ENCODE measurements at places on chromosomes 1 and 21.

DNA sequence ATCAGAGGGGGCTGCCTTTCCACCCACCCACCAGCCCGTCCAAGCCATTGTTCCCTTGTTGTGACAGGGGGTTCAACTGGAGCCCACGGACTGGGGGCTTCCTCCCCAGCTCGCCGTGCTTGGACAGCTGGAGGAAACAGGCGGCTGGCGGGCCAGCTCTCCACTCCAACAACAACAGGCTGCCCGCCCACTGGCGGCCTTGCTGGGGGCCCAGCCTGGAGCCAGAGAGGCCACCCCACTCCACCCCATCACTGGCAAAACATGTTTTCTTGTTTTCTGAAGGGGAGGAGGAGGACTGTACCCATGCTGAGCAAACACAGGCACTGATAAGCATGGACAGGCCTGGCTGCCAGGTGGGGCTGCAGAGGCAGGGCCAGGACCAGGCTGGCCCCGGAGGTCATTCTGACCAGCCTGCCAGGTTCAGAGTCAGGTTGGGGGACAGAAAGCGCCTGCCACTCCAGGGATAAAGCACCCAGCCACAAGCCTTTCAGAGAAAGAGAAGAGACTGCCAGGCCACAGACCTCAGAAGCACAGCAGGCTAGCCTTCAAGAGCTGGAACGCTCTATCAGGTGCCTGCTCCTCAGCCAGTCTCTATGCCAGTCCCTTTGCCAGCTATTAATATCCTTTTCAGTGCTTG lies 32.8 kb downstream of the GJA4 start:
- DNase-seq: peak; percentile 89

DNA sequence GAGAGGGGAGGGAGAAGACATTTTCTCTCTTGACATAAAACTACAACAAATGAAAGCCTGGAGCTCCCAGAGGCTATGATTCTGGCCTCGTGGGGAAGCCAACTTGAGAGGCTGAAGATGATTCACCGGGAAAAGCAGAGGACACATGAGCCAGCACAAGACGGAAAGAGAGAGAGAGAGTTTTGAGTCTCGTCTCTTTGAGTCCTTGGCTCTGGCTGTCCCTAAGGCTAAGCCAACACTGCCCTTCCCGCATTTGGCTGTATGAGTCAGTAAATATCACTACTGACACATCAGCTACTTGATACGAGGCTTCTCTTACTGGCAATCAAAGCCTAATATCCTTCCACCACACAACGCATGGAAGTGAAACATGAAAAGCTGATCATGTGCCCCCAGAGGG lies 95.5 kb downstream of the GRIK3 start:
- no peak for DNase-seq

GRCh38 chr1:7703321-7704213 lies 67.5 kb upstream of the VAMP3 start:
- DNase-seq: no peak

- no peak for DNase-seq
Observed at GRCh38 chr1:237269938-237270337, 228.0 kb downstream of the RYR2 start.

- DNase-seq: no peak
Observed at GRCh38 chr21:42674351-42674940, 21.0 kb downstream of the PDE9A start.

DNA sequence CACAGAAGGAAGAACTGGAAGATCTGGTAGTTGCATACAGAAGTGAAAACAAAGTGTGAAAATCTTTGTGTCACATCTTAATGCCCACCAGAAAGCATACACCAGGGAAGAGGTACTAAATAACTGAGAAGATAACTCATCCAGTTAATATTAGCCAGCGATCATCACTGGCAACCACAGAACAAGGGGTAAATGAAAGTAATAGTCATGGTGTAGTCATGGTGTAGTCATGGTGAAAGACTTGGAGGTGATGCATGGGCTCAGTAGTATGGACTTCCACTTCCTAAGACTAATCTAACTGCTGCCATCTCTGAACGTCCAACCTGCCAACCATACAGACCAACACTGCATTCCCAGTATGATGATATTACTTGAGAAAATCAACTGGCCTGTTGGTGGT lies 481.2 kb upstream of the NR5A2 start:
- DNase-seq: no peak

DNA sequence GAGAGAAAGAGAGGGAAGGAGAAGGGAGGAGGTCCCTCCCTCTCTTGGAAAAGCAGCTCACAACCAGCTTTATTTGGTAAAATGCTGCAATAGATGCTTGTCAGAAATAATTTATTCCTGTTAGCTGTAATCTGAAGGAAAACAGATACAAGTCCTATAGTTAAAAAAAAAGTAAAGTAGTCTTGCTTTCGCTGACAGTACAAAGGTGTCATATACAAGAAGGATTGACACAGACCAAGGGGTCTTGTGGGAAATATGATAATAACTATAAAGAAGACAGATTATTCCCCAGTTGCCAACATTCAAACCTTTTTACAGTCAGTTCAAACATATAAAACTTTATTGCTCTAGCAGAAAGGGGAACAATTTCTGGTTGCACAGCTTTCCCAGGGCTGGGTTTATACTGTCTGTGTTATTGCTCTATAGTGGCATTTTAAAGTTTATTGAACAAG lies 145.0 kb downstream of the PBX1 start:
- no peak for DNase-seq

- no peak for DNase-seq
Observed at GRCh38 chr1:192805832-192806323, 3.0 kb upstream of the RGS2 start.

DNA sequence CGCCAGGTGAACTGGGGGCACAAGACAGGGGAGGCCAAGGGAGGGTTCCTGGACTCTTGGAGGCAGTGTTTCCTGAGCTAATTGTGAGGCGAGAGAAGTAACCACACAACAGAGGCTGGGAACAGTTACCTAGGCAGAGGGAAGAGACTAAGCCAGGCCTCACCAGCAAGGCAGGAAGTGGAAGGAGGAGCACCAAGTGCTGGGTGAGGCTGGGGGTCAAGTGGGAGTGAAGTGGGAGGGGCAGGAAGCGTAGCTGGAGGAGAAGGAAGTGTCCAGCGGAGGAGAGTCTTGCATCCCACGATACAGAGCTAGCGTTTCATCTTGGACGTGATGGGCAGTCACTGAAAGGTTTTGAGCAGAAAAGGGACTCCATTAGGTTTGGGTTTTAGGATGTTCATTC lies 48.3 kb upstream of the CAPZB start:
- peak; percentile 46 for DNase-seq

DNA sequence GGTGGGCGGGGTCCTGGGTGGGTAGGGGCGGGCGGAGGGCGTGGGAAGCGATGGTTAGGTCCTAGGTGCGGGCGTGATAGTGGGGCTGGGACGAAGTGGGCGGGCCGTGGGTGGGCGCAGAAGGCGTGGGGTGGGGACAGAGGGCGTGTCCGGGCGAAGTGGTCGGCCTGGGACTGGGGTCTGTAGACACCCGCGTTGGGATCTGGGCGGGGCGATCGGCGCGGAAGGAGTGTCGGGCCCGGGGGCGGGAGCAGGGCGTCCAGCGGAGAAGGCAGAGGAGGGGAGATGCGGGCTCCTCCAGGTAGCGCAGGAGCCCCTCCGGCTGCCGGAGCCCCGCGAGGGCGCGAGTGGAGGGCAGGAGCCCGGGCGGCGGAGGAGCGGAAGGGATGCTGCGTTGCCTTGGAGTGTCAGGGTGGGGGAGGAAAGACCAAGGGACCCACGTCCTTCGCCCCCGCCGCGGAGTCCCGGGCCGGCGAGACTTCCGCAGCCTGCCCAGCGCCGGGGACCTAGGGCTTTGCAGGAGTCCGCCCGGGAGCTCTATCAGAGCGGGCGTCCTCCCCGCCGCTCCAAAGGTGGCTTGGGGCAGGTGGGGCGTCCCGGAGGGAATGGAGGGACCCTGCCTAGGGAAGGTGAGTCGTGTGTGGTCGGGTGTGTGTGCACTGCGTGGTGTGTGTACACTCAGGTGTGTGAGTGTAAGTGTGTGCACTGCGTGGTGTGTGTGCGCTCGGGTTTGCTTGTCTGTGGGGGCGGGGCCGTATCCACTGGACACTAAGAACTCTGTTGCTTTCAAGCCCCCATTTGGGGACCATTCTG lies 27.0 kb upstream of the PRSS38 start:
- peak; percentile 60 for DNase-seq

GRCh38 chr1:31981972-31982371 lies 31.7 kb upstream of the KHDRBS1 start:
- DNase-seq: no peak

- no peak for DNase-seq
Observed at GRCh38 chr1:26200413-26200812, 10.0 kb downstream of the CATSPER4 start.

GRCh38 chr1:174074757-174075156 lies 52.6 kb upstream of the RC3H1 start:
- no peak for DNase-seq

- DNase-seq: no peak
Observed at GRCh38 chr1:213387380-213388015, 336.5 kb downstream of the RPS6KC1 start.

DNA sequence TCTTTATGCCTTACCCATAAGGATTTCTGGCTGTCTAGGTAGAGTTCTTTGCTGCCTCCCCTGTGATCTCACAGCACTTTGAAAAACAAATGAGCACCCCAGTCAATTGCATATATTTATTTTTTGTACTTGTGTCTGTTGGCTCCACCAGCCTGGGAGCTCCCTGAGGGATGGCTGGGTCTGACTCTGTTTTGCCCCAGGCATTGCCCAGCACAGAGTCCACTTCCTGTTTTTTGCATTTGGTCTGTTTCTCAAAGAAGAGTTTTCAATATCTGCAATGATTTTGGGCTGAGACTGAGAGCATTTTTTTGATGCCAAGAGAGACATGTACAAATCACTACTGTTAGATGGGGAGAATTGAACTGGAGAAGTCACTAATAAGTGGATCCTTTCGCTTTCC lies 125.0 kb downstream of the FOXD2 start:
- no peak for DNase-seq

DNA sequence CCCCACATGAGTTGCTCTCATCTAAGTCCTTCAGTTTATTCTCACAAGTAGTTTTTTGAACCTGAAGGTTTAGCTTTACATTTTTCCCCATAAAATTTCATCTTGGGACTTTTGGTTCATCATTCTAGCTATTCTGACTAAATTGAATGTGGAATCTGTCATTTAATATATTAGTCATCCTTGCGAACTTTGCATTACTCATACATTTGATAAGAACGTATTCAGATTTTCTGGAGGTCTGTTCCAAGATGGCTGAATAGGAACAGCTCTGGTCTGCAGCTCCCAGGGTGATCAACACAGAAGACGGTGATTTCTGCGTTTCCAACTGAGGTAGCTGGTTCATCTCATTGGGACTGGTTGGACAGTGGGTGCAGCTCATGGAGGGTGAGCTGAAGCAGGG lies 59.8 kb upstream of the CSF1 start:
- DNase-seq: no peak

DNA sequence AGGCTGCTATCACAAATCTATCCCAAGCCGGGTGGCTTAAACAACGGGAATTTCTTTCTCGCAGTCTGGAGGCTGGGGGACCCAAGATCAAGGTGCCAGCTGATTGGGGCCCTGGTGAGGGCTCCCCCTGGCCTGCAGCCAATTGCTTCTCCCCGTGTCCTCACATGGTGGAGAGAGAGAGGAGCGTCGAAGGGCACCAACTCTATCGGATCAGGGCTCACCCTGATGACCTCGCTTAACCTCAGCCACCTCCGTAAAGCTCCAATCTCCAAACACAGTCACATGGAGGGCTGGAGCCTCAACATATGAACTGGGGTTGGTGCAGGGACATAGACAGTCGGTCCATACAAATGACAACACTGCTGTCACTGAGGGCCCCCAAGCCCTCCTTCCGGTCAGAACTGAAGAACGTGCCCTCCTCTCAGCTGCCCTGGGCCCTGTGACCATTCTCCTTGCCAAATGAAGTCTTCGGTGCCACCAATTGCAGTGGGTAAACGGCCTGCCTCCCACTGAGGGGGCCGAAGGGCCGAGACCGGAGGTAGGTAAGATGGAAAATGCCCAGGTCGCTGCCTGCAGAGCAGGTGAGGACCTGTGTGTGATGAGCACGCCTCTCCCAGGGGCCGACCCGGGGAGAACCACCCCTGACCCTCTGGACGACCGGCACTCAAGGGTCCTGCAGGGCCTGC lies 211.0 kb downstream of the TOMM20 start:
- no peak for DNase-seq

DNA sequence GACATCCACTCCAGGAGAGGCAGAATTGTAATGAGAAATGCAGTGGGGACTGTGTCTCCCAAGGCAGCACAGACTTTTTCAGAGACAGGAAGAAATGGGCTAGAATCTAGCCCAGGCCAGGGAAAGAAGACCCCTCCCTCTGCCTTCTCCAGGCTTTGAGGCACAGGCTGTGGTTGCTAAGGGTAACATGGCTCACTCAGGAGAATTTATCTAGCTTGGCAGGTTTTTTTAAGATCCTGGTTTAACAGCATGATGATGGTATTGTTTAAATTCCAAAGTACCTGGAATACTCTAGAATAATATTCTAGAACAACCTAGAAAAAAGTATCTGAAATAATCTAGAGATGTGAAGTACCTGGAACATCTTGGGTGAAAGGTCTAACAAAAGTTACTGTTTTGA lies 125.6 kb downstream of the URB2 start:
- DNase-seq: no peak

DNA sequence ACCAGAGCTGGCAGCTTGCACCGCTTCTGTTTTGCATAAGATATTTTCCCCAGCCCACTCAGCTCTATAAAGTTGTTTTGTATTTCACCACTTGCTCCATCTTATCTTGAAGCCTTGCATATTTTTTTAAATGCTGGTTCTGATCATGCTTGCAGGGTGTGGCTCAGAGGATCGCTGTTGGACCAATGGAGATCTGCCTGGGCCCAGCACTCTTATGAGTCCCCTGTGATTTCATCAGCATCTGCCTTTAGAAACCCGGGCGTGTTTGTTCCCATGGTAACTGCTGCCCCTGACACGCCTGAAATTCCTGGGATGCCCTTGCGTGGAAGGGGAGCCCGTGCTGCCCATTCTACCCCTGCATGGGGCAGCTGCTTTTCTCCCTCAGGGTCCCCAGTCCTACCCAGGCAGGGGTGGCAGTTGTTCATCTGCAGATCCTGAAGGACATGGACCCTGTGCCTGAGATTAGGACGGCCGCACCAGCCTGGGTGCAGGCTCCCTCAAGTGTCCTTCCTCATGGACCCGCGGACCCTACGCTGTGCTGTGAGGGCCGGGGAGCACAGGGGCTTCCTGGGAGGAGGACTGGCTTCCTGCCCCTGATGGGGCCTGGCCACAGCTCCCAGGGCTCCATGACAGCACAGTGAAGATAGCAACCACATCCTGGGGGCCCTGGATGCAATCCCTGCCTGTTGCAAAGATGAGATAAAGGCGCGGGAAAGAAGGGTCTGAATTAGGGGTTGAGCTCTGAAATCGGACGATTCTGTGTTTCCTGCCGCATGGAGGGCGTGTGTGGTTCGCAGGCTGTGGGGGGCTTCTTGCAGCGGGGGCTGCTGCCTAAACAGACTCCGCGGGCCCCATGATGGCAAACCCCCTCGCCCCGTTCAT lies 226.5 kb downstream of the SDCCAG8 start:
- no peak for DNase-seq

GRCh38 chr1:56533621-56534020 lies 45.7 kb downstream of the PLPP3 start:
- DNase-seq: no peak

- DNase-seq: no peak
Observed at GRCh38 chr21:32393677-32394001, 827 bp upstream of the URB1 start.

All from right lobe of liver (tissue), 6 donors.